CD4-positive, alpha-beta T cell treated with Interleukin-6 for 4 hours (primary cell): ENCODE measurements at places on chromosomes 11 and 22.

- DNase-seq, result no peak
These were observed 121.3 kb downstream of the APOL5 start for GRCh38 chr22:35838855-35839576.

DNA sequence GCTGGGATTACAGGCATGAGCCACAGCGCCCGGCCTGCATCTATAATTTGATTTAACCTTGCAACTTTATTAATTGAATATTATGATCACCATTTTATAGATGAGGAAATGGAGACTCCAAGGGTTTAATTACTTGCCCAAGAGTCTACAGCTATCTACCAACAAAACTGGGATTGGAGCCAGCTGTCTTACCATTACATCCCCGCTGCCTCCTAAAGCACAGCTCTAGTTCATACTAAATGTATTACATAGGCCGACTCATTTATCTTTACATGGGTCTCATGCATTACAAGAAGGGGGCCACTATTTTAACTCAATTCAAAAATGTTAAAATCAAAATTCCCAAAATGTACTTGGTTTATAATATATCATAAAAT lies 14.1 kb upstream of the TMA7B start:
- DNase-seq, result no peak

- no peak for DNase-seq
These were observed 22.8 kb upstream of the PPFIA1 start for GRCh38 chr11:70247710-70248072.

DNA sequence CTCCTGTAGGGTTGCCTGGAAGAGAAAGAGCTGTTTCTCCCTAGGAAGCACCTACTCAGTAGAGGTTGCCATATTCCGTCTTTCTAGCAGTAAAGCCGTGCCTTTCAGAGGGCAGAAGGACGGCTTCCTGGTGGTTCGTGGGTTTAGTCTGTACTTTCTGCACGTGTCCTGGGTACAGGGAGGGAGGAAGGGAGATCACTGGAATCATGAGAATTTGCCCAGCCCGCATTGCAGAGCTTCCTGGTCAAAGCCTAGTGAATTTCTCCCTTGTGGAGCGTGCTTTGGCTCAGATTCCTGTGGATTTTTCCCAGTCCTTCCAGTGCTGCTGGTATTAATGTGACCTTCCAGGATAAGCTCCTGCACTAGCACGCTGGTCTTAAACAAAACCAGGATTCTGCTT lies 44.9 kb downstream of the GRAMD1B start:
- no peak for DNase-seq

DNA sequence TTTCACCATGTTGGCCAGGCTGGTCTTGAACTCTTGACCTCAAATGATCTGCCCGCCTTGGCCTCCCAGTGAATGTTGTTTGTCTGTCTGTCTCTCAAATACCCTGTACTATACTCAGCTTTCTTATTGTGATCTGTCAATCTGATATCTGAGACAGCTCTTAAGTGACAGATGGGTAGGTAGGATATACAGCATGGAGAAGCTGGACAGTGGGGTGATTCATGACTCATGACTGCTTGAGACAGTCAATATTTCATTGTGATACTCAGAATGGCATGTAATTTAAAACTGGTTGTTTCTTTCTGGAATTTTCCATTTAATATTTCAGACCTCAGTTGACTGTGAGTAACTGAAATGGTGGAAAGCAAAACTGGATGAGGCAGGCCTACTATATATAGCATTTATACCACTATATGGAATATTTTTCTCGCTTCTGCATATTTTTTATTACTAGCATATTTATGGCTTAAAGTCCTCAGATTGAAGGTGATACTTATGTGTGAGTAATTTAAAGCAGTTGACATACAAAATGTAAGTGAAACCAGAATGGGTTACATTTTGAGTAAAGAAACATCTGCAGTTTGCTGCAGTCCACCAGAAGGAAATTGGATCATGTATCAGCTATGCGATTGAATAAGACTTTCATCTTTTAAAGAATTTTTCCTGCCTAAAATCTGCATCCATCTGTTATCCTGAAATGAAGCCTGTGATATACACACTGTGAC lies 22.3 kb downstream of the ARHGAP42 start:
- DNase-seq, result no peak

DNA sequence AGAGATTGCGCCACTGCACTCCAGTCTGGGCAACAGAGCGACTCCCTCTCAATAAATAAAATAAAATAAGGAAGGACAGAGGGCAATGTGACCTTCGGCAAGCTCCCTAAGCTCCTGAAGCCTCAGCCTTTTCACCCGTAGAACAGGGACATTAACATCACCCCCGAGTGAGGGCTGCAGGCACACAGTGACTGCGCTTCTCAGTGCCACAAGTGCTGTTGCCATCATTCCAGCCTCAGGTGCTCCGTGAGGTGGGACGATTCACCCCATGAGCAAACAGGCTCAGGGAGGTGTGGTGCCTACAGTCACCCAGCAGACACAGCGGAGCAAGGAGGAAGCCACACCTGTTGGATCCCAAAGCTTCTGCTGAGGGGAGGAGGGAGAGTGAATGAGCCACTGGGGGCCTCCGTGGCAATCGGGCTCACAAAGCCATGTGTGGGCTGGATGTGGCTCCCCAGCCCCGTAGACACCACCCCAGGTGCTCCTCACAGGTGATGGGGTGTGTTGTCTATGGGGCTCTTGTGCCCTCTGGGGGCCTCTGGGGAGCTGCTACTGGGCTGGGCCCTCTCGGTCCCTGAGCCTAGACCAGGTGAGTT lies 9.1 kb upstream of the TCF20 start:
- no peak for DNase-seq

- DNase-seq, result no peak
These were observed 121.5 kb downstream of the CNTN5 start for GRCh38 chr11:99142237-99142636.

- no peak for DNase-seq
These were observed 60.6 kb downstream of the PLEKHA7 start for GRCh38 chr11:16953663-16954062.

DNA sequence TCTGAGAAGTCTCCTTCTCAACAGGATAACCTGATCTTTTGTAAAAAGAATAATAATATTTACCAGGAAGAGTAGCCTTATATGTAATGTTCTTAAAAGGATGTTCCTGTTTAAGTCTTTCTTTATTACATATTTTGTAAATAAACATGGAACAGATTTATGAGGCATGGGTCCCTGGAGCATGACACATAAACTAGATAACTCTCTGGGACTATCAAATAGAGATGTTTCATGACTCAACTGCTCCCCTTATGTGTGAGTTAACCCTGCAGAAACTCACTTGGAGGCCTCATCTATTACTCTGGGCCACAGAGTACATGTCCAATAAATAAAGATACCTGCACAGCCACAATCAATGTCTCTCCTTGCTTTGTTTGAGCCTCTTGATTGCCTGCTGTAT lies 64.6 kb downstream of the GDPD4 start:
- DNase-seq, result no peak

GRCh38 chr22:45960477-45961386 lies 16.2 kb downstream of the WNT7B start:
- DNase-seq, result no peak

DNA sequence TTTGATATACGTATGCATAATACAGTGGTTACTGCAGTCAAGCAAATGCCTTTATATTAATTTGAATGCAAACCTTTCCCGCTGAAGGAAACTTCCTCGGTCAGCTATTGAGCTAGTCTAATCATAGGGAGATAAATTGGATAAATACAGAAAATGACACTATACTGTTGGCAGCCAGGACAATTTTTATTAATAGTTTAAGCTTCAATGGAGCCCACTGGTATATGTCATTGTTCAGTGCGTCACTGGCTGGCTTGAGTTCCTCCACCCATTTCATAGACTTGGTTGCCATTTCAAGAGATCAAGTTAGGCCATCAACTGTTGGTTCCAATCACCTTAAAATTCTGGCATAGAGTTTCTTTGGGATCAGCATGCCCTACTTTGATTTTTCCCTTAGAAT lies 32.5 kb upstream of the DNAJB7 start:
- no peak for DNase-seq

GRCh38 chr11:7965386-7965785 lies at the start of gene NLRP10:
Gene NLRP10 (minus strand): TSS chr11:7965447. CDS start chr11:7963495, 1,952 bp downstream.
- DNase-seq, result no peak
